ENCODE measurements at places on chromosomes 2 and 18. TPM values are rescaled to one million over a fixed set of nuclear protein-coding genes. Genes with fewer than 3 reads are reported as not detected.

Gene MEP1B
- not detected for total RNA-seq

Gene TRIM43
- 0.18 TPM for total RNA-seq

Gene ABCA12
- total RNA-seq = 0.12 TPM

Gene TXNDC9
- total RNA-seq = 24.6 TPM

Gene IL1A
- 0.41 TPM for total RNA-seq

Gene PCGF1
- 8.9 TPM for total RNA-seq

Gene ALLC
- total RNA-seq = not detected

Gene SLC14A1
- total RNA-seq = 14.9 TPM

Gene EPB41L3
- total RNA-seq = 63.1 TPM
